ENCODE measurements at places on chromosomes 11 and 22.

DNA sequence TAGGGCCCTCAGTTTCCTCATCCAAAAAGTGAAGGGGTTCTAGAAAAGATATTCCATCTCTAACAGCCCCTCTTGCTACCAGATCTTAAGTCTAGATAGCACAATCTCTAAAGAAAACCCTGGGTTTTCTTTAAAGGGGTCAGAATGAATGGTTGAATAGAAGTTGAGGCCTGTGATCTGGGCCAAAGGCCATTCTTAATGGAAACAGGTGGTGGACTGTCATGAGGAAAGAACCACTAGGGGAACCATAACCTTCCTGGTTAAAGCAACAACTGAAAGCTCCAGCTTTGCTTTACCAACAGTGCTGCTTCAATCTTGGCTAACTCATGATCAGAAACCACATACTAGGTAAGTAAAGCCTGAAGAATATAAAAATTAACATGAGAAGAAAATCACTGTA lies 1.8 kb downstream of the CELF1 start:
- H3K27me3 ChIP-seq = no peaks in the 10 kb centered on the region
- peaks cover 30% of the 10 kb centered on the region for H3K36me3 ChIP-seq
- H3K4me3 ChIP-seq = peak overlapping the region; percentile 97
- DNase-seq = no peak
- H3K4me1 ChIP-seq = peaks cover 54% of the 10 kb centered on the region

GRCh38 chr11:123457187-123457770 lies 27.2 kb downstream of the GRAMD1B start:
- H3K4me3 ChIP-seq = no peak overlapping the region
- H3K4me1 ChIP-seq = peaks cover 45% of the 10 kb centered on the region
- DNase-seq = peak; percentile 45

GRCh38 chr11:61841636-61842527 lies 13.8 kb downstream of the FADS2 start:
- H3K27me3 ChIP-seq = no peaks in the 10 kb centered on the region
- no peak for DNase-seq
- no peak overlapping the region for H3K4me3 ChIP-seq
- H3K36me3 ChIP-seq = peaks cover 13% of the 10 kb centered on the region

GRCh38 chr11:130164221-130164570 lies 4.6 kb downstream of the ST14 start:
- DNase-seq = no peak
- H3K4me3 ChIP-seq = no peak overlapping the region
- no peak overlapping the region for H3K27ac ChIP-seq
- H3K4me1 ChIP-seq = peaks cover 10% of the 10 kb centered on the region
- peaks cover 43% of the 10 kb centered on the region for H3K27me3 ChIP-seq

- H3K27me3 ChIP-seq = no peaks in the 10 kb centered on the region
- H3K27ac ChIP-seq = no peak overlapping the region
Observed at GRCh38 chr11:126188332-126189108, 22.9 kb downstream of the RPUSD4 start.

GRCh38 chr11:62402226-62402959 lies 16.4 kb upstream of the SCGB1A1 start:
- peaks cover 39% of the 10 kb centered on the region for H3K4me1 ChIP-seq
- H3K27me3 ChIP-seq = no peaks in the 10 kb centered on the region
- H3K36me3 ChIP-seq = no peaks in the 10 kb centered on the region
- peak; percentile 71 for DNase-seq
- peak overlapping the region; percentile 84 for H3K4me3 ChIP-seq

DNA sequence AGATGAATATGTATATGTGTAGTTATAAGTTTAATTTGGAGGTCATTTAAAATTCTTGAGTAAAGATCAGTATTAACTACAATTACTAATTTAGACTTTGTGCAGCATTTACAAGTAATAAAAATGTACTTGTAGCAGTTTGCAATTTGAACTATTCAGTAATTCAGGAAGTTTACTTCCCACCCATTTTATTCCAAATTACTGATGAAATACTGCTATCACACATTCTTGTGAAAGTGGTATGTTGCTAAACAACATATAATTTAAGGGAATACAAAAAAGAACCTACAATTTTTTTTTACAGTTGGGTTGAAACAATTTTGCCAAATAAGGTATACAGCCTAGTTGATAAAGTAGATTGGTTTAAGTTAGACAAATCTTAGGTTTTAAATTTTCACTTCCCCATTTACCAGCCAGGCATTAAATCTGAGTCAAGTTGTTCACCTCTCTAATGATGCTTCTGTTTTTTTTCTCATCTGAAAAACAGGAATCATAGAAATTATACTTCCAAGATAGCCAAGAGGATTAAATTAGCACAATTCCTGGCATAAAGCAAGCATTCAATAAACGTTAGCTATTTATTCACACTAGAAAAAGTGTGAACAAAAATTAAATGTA lies 45.3 kb downstream of the ZBTB44 start:
- no peak overlapping the region for H3K27ac ChIP-seq
- no peaks in the 10 kb centered on the region for H3K27me3 ChIP-seq
- H3K36me3 ChIP-seq = peaks cover 20% of the 10 kb centered on the region
- no peak for DNase-seq

DNA sequence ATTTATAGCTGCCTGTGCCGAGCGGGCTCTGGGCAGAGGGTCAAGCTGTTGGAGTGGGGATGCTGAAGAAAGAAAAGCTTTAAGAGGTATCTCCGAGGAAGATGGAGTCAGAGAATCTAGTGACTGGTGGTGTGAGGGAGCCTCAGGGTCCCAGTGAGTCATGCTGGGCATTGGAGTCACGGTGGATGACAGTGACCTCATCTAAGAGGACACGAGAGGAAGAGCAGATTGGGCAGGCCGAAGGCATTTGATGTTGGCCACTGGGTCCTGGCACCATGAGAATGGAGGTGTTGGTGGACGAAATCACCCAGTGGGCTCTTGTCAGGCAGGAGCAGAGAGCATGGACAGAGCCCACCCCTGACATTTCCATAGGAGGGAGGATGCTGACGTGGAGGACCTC lies 68.4 kb downstream of the TBC1D22A start:
- H3K4me3 ChIP-seq = no peak overlapping the region
- peaks cover 32% of the 10 kb centered on the region for H3K36me3 ChIP-seq
- DNase-seq = no peak
- H3K27me3 ChIP-seq = no peaks in the 10 kb centered on the region

DNA sequence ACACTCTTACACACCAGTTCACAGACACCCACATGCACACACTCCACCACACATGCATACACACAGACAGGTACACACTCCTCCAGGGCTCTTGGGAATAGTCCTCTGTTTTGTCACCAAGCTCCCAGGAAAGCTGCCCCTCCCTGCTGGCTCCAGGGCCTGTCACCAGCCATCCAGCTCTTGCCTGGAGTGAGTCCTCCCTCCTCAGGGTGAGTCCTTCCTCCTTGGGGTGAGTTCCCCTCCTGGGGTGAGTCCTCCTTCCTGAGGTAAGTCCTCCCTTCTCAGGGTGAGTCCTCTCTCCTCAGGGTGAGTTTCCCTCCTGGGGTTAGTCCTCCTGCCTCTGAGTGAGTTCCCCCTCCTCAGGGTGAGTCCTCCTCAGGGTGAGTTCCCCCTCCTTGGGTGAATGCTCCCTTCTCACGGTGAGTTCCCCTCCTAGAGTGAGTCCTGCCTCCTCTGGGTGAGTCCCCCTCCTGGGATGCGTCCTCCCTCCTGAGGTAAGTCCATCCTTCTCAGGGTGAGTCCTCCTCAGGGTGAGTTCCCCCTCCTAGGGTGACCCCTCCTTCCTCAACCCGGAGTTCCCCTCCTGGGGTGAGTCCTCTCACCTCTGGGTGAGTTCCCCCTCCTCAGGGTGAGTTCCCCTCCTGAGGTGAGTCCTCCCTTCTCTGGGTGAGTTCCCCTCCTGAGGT lies 100.6 kb upstream of the FGF3 start:
- H3K27ac ChIP-seq = no peak overlapping the region
- H3K4me1 ChIP-seq = no peaks in the 10 kb centered on the region
- peaks cover 34% of the 10 kb centered on the region for H3K27me3 ChIP-seq
- no peak overlapping the region for H3K4me3 ChIP-seq
- DNase-seq = no peak

DNA sequence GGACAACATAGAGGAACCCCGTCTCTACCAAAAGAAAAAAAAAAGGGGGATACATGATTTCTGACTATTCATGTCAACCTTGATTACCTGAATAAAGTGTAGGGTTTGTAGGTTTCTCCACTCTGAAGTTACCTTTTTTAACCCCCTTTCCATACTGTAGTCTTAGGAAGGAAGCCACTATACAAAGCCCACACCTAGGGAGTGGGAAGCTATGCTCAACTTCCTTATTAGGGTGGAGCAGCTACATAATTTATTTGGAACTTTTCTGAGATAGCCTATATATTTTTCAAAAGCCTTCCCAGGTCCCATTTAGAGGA lies 582 bp upstream of the ATP6V1E1 start:
- peaks cover 3% of the 10 kb centered on the region for H3K36me3 ChIP-seq
- peak overlapping the region; percentile 92 for H3K27ac ChIP-seq
- DNase-seq = no peak
- no peaks in the 10 kb centered on the region for H3K27me3 ChIP-seq
- peaks cover 21% of the 10 kb centered on the region for H3K4me1 ChIP-seq
- peak overlapping the region; percentile 98 for H3K4me3 ChIP-seq

DNA sequence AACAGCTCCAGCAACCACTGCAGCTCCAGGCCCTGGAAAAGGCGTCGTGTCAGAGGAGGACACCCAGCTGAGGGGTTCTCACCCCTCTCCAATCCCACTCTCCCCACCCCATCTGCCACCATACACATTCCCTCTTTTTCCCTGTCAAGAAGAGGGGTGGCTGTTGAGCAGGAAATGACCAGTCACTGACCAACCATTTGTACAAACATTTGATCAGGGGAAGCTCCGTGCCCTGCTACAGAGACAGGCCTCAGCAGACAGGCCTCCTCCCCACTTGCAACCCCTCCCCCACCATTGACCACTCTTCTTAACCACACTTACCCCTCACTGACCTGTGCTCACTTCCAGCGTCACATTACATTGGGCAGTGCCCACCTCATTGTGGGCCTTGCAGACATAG lies 2.3 kb upstream of the VSIG2 start:
- H3K36me3 ChIP-seq = no peaks in the 10 kb centered on the region
- no peak overlapping the region for H3K4me3 ChIP-seq
- DNase-seq = no peak
- peaks cover 29% of the 10 kb centered on the region for H3K27me3 ChIP-seq
- peaks cover 16% of the 10 kb centered on the region for H3K4me1 ChIP-seq

DNA sequence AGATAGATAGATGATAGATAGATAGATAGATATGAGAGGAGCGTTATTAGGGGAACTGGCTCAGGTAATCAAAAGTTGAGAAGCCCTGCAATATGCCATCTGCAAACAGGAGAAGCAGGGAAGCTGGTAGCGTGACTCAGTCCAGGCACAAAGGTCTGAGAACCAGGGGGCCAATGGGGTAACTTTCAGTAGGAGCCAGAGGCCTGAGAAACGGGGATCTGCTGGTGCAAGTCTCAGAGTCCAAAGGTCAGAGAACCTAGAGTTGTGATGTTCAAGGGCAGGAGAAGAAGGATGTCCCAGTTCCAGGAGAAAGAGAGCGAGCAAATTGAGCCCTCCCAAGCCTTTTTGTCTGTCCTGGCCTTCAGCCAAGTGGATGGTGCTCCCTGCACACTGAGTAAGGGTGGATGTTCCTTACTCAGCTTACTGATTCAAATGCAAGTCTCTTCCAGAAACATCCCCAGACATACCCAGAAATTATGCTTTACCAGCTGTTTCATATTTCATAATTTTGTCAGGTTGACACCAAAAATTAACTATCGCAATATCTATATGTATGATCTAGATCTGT lies 87.8 kb upstream of the SLC22A12 start:
- no peaks in the 10 kb centered on the region for H3K36me3 ChIP-seq
- H3K4me1 ChIP-seq = no peaks in the 10 kb centered on the region
- DNase-seq = no peak
- H3K27ac ChIP-seq = no peak overlapping the region
- H3K4me3 ChIP-seq = no peak overlapping the region

DNA sequence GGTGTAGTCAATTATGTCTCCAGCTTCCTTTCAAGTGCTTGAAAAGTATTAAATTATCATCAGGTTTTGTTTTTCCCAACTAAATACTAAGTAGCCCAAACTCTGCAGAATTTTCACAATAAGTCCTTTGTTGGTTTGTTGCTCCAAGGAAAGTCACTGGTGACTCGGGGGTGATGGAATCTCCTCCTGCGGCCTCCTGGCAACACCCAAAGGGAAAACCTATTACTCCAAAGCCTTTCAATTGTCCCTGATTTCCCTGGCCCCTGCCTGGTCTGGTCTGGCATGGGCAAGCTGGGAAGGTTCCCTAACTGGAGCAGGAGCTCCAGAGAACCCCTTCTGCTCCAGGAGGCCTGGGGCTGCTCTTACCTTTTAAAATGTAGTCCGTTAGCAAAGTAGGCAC lies 47.9 kb downstream of the FEZ1 start:
- H3K36me3 ChIP-seq = no peaks in the 10 kb centered on the region
- peaks cover 10% of the 10 kb centered on the region for H3K4me1 ChIP-seq
- no peak overlapping the region for H3K4me3 ChIP-seq

DNA sequence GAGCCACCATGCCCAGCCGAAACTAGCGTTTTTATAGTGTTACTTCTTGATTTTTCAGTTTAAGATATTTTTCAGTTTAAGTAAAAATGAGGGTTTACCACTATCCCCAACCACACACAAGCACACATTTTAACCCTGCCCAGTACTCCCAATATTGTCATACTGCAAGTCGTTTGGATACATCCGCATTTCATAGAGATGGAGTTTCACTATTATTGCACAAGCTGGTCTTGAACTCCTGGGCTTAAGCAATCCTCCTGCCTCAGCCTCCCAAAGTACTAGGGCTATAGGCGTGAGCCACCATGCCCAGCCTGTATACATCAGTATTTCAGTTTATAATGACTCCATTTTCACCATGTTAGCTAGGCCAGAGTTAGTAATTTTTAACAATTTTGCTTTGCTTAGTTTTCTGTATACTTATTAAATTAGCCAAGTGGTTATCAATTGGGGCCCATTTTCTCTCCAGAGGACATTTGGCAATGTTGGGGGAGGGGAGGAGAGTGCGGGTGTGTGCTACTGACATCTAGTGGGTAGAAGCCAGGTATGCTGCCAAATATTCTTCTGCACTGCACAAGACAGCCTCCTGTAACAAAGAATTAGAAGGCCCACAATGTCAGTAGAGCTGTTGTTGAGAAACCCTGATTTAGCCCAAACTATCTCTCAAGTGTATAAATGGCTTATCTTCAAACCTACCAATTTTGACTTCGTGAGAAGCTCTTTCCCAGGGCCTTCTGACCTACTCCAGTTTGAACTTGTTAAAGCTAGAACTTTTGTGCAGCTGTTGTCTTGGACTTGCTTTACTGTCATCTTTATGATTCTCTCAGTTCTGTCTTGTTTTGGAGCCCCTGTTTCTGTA lies 7.3 kb downstream of the USP47 start:
- H3K4me3 ChIP-seq = no peak overlapping the region
- peak overlapping the region; percentile 46 for H3K27ac ChIP-seq
- peaks cover 51% of the 10 kb centered on the region for H3K4me1 ChIP-seq
- H3K36me3 ChIP-seq = peaks cover 3% of the 10 kb centered on the region
